ENCODE measurements at places on chromosomes 7 and 10.

DNA sequence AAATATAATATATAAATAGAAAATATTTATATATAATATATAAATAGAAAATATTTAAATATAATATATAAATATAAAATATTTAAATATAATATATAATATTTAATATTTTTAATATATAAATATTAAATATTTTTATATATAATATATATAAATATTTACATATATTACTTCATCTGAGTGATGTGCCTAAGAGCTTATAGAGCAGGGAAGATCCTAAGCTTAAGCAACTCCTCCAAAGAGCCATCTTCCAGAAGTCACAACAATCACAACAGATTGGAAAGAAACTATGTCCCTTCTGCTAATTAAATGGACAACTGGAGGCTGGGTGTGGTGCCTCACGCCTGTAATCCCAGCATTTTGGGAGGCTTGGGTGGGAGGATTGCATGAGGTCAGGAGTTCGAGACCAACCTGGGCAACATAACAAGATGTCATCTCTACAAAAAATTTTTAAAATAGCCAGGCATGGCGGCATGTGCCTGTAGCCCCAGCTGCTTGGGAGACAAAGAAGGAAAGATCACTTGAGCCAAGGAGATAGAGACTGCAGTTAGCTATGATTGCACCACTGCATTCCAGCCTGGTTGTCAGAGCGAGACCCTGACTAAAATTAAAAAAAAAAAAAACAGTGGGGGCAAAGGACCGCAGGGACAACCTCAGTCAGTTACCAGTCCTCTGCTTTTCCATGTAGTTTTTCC, 198.7 kb downstream of the SKIDA1 start:
- no peak for DNase-seq

GRCh38 chr7:68200051-68200670, 1203.5 kb downstream of the TYW1 start:
- no peak for DNase-seq

GRCh38 chr10:72316748-72317435, 37.8 kb downstream of the DNAJB12 start:
- DNase-seq, result no peak

GRCh38 chr7:20200361-20200760, 16.8 kb downstream of the MACC1 start:
- peak; percentile 28 for DNase-seq

DNA sequence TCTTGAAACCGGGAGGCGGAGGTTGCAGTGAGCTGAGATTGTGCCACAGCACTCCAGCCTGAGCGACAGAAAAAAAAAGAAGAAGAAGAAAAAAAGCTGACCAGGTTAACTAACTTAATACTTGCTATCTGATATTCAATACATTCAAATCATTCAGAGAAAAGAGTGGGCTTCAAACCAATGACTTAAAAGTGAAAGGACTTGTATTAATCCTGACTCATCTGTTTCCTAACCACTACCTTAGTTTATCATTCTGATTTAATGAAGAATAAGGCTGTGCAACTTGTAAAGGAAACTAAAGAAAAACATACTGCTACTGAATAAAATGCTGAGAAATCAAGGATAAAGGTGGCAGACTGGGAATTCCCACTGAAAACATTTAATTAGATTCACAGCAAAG, 128.4 kb downstream of the NRBF2 start:
- no peak for DNase-seq

GRCh38 chr7:115676080-115676479, 354.5 kb downstream of the TFEC start:
- DNase-seq, result peak; percentile 71

GRCh38 chr10:85599081-85599480, 767.5 kb downstream of the GRID1 start:
- DNase-seq, result no peak

DNA sequence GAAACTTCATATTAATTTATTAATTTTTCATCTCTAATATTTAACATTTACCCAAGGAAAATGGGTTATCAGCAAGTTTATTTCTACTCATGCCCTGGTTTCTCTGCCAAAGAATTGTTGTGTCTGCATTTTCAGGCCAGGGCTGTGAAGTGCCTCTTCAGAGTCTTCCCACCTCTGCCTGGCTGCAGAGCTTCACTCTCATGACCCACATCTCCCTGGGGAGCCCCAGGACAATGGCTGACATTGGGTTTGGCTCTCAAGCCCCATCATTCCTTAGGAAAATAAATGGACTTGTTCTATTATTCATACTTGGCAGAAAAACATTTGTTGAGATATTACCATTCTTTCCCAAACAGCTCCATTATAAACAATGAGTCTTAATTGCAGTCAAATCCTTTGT, 30.3 kb downstream of the CACNA2D1 start:
- DNase-seq, result no peak

DNA sequence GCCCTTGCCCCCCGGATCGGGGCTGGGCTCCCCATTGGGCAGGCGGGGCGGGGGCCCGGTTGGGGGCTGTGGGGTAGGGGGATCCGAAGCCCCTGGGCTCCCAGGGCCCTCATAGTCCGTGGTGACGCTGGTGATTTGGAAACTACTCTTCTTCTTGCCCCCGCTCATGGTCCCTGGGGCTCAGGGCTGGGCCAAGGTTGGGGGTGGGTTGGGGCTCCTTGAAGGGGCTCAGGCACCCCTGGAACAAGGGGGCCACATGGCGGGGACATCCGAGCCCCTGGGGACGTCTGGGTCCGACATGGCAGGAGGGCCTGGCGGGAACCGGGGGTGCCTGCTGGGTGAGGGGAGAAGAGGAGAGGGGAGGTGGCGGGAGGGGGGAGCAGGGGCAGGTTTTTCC, 1.1 kb downstream of the TSC22D4 start:
- DNase-seq, result no peak

GRCh38 chr7:142279601-142280000, 21.7 kb upstream of the PRSS58 start:
- no peak for DNase-seq

DNA sequence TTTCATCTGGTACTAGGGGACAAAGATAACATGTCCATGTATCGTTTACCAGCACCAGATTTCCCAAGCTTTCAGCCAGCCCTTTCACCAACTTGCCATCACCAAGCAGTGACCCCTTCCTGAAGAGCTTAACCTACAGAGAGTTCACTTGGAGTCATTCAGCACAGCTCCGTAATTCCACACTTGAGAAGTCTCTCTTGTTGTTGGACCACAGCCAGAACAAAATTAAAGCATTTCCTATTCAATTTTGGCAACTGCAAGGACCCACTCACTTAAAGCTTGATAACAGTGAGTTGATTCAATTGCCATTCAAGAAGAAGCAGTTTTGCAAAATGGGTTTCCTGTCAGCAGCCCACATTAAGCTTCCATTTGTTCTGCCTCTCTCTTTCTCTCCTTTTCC, 88.5 kb upstream of the LRRTM3 start:
- peak; percentile 3 for DNase-seq

DNA sequence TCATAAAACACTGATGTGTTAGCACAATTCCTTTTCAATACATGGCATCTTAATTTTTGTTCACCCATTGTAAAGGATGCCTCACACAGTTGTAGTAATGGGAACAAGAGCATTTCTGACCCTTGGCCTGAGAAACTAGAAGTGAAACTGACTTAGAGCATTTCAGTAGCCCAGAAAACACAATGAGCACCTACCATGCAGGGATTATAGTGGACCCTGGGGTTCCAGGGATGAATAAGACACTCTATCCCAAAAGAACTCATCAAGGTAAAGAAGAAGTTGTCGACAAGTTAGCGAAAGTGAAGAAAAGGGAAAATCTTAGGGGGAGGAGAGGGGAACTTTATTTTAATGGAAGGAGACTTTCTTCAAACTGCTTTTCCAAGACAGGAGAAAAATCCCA, 125.6 kb downstream of the NT5C2 start:
- DNase-seq, result no peak

GRCh38 chr10:5537684-5538083, 12.9 kb downstream of the CALML3 start:
- DNase-seq, result no peak

- no peak for DNase-seq
Observed at GRCh38 chr7:131326576-131326975, 1.1 kb upstream of the MKLN1 start.

GRCh38 chr7:127996253-127997071, 34.8 kb downstream of the LRRC4 start:
- no peak for DNase-seq

DNA sequence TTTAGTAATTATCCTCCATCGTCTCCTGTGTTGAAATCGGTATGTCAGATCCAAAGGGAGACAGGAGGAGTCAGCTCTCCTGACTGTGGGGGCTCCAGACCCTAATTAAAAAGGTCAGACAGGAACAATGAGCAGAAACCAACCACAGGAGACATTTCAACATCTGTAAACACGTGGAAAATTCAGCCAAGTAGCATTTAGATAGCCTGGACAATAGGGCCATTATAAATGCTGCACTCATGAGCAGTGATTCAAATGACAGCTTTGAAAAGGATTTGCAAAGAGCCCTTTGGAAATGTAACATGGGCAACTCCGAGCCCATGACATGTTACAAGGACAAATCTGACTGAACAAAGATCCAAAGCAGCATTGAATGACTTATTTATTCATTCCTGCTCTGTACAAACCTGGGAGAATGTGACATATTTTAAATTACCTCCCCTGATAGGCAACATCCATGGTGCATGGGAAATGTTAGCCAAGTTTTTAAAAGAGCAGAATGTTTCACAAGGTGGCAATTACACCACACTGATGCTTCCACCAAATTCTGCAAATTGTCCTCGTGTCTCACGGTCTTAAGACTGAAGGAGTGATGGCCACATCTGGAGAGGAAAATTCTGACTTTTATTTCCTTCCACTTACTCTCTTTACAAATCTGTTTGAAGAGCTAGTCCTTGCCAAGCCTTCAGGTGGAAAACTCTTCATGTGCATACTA, 113.3 kb upstream of the KMT2E start:
- no peak for DNase-seq

- no peak for DNase-seq
Observed at GRCh38 chr10:80554050-80554449, 16.3 kb downstream of the SH2D4B start.

DNA sequence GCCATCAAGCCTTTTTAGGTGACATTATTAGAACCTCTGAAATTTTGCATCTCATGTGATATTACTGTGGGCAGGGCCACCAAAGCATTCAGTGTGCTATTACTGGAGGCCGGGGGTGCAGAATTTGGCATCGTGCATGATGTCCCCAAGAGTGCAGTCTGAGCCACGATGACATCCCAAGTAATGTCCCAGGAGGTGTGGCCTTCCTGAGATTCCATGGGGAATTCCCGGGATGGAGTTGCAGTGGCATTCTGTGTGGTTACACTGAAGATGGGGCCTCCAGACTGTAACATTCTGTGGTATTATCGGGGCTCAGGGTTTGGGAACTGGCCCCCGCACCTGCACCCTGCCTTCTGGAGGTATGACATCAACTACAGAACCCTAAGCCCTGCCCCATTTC, 9.1 kb downstream of the LDB3 start:
- no peak for DNase-seq

- peak; percentile 24 for DNase-seq
Observed at GRCh38 chr10:58064714-58065528, 202.8 kb downstream of the IPMK start.

DNA sequence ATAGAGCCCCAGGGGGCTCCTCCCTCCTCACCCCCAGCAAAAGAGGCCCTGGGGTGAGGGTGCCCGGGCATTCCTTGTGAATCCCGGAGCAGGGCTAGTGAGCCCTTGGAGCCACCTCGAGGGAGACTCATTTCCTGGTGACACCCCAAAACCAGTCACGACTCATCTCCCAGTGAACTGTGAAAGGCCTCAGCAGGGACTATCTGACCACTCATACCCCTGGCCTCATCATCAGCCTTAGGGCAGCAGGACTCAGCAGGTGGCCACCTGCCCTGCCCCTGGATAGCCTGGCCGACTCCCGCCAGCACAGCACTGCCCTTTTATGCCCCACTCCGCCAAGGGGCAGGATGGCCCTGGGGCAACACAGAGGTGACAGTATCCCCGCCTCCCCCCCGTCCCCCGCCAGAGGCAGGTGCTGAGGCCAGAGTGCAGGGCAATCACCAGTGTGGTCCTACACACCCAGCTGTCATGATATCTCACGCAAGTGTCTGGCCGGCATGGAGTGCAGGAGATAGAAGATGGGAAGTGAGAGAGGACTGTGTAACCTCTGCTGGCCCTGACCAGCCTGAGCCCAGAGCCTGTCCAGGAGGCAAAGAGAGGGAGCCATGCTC, 3.2 kb downstream of the SNCG start:
- DNase-seq, result no peak

Measured in Daoy (cell line).